ENCODE measurements at places on chromosomes 5 and 9. TPM values are rescaled to one million over a fixed set of nuclear protein-coding genes. Genes with fewer than 3 reads are reported as not detected.

GRCh38 chr5:65481171-65481581, 544 bp downstream of the ADAMTS6 start:
- DNase-seq: no peak

DNA sequence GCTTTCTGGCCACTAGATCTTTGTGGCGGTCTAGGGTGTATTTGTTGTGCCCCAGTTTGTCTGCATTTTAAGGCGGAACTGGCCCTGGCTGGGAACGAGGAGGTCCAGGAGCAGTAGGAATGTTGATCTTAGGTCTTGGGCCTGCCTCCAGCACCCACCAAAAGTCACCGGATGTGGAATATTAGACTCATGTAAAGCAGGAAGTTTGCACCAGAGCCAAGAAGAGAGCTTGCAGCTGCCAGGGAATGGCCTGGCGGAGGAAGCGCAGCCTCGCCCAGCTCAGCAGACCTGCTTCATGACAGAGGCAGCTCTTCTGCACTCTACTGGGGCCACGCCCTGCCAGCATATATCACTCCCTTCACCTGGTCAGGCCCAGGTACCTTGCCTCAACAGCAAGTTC, 3.3 kb downstream of the GPX3 start:
- no peak for DNase-seq

DNA sequence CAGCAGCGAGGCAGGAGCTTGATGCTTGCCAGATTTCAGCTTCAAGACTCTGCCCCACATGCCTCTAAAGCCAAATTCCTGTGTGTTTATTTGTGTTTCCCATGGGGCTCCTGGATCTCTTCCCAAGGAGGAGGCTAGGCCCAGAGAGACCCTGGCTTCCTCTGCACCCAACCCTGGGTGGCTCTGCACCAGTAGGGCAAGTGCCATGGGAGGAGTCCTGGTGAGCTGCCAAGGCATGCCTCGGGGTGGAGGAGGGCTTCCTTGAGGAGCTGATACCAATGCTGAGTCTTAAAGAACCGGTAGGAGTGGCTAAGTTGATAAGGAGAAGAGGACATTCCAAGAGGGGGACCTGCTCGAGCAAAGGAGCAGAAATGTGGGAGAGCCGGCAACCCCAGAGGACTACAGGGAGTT, 6.8 kb upstream of the TIFAB start:
- DNase-seq: no peak

- DNase-seq: no peak
These were observed 17.5 kb upstream of the NREP start for GRCh38 chr5:111774525-111774924.

The ADRB2 gene
- total RNA-seq: 0.81 TPM

GRCh38 chr5:133996683-133997252, 8.0 kb downstream of the VDAC1 start:
- DNase-seq: no peak

DNA sequence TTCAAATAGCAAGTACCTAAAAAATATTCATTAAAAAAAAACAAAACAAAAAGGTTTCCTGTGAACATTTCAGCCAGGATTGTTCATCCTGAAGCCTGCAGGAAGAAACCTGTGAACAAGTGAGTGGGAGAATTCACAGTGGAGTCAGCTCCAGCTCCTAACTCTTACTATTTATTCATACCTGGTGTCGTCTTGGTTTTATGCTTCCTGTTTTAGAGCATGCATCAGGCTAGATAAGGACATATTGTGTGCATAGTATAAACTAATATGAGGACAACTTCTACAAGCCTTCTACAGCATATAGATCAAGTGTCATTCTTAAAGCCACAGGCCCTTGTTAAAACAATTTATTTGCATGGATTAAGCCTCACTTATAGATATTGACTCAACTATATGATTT, 169.9 kb downstream of the EFNA5 start:
- DNase-seq: no peak

The ALDOB gene
- total RNA-seq: 36.7 TPM

The PCDHB12 gene
- total RNA-seq: 2.3 TPM

- DNase-seq: peak; percentile 85
These were observed at the start of gene SLC25A46 for GRCh38 chr5:110738812-110739651. SLC25A46 (plus strand) TSS chr5:110739007; CDS start chr5:110739120, 113 bp downstream.

- no peak for DNase-seq
These were observed 6.2 kb downstream of the KIF4B start for GRCh38 chr5:155019601-155020226.

The ROR2 gene
- 7.4 TPM for total RNA-seq

DNA sequence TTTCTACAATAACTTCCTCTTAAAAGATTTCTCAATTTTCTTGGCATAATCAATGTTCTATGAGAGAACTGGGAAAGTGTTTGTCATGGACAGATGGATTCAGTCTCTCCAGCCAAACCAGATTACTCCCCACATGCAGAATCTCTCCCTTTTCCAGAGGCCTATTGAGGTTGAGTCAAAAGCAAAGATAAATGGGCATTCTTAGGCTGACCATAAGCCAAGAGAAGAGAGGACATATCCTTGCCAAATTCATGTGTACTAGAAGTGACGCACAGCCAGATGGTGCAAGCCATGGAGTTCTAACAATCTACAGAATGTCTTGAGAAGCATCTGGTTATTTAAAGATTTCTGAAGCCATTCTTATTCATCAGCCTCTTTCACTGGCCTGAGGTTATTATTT, 2115.0 kb downstream of the MAT2B start:
- DNase-seq: no peak

GRCh38 chr9:126527109-126527825, 86.5 kb upstream of the LMX1B start:
- DNase-seq: no peak

DNA sequence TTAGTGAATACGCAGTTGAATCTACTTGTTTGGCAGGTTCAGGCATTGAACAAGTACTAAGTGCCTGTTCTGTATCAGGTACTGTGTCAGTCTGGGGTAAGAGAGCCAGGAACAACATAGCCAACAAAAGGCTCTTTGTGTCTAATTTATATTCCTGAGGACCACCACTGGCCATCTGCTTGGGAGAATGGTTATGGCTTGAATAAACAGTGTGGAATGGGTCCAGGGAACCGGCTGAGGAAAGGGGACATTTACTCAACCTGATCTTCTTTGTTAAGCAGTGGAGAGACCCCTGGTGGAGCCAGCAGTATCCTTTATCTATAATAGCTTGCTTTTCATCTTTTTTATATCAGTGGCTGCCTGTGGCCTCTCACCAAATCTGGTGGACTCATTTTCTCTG, 38.6 kb downstream of the EXOSC2 start:
- no peak for DNase-seq

GRCh38 chr5:5612096-5612495, 189.6 kb downstream of the ICE1 start:
- no peak for DNase-seq

GRCh38 chr5:107604146-107604910, 66.4 kb downstream of the EFNA5 start:
- no peak for DNase-seq

DNA sequence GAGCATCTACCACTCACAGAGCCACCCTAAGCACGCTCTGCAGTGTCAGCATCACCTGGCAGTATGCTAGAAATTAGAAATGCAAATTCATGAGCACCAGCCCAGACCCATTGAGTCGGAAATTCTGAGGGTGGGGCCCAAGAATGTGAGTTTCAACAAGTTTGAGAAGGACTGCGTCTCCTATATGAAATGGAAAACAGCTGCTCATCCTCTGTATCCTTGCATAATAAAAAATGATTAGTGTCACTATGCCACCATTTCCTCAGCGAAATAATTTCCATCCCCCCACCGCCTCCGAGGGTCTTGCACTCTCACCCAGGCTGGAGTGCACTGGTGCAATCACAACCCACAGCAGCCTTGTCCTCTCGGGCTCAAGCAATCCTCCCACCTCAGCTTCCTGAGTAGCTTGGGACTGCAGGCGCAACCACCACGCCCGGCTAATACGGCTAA, 1.3 kb upstream of the IQGAP2 start:
- DNase-seq: no peak

The PMPCA gene
- total RNA-seq: 72.1 TPM

The CLTA gene
- total RNA-seq: 220 TPM

The PPP3R2 gene
- total RNA-seq: 0.22 TPM

GRCh38 chr5:154278908-154279307, 88.4 kb downstream of the GALNT10 start:
- DNase-seq: no peak

DNA sequence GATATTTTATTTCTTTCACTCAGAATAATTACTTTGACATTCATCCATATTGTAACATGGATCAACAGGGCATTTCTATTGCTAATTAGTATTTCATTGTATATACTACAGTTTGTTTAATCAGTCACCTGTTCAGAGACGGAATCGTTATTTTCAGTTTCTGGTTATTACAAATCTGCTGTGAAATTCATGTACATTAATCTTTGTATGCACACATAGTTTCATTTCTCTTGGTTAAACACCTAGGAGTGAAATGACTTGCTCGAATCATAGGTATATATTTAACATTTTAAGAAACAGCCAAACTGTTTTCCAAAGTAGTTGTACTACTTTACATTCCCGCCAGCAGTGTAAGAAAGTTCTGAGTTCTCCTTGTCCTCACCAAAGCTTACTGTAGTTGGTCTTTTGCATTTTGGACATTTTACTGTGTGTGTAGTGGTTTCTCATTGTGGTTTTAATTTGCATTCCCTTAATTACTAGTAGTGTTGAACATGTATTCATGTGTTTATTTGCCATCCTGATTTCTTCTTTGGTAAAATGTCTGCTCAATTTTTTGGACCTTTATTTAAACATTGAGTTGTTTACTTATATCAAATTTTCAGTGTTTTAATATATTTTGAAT, 198.2 kb downstream of the SAXO1 start:
- no peak for DNase-seq

The TAL2 gene
- not detected for total RNA-seq

GRCh38 chr5:91357806-91358205, 25.3 kb downstream of the ARRDC3 start:
- DNase-seq: no peak

- DNase-seq: no peak
These were observed 71.9 kb downstream of the ITGA1 start for GRCh38 chr5:52859628-52860027.

The IL3 gene
- total RNA-seq: not detected

GRCh38 chr5:176773408-176774035, 36.8 kb upstream of the UNC5A start:
- DNase-seq: peak; percentile 51

- no peak for DNase-seq
These were observed 185.5 kb upstream of the OTULINL start for GRCh38 chr5:14396066-14396465.

- no peak for DNase-seq
These were observed 179.0 kb downstream of the C9orf50 start for GRCh38 chr9:129441852-129442251.

The NIM1K gene
- 0.43 TPM for total RNA-seq

Measured in type B pancreatic cell (in vitro differentiated cells).